AG10803 (cell line): ENCODE measurements at places on chromosomes 1 and 21.

DNA sequence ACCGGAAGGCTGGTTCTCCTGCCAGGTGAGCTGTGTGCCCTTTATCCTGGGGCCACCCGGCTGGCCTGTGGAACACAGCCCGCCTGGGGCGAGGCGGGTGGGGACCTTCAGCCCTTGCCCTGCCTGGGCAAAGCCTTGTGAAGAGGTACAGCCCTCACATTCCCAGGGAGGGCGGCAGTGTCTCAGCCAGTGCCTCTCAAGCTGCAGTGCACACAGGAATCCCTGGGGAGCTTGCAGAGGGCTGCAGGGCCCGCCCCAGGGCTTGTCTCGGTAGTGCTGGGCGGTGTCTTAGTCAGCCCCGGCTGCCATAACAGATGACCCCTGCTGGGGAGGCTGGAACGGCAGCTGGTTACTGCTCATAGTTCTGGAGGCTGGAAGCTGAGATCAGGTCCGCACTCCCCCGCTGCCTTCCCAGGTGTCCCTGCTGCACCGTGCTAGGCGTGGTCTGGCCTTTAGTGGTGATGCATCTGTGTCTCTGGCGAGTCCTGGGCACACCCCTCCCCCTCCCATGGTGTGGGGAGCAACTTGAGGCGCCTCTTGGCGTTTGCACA, 12.6 kb downstream of the DFFB start:
- no peak for DNase-seq

DNA sequence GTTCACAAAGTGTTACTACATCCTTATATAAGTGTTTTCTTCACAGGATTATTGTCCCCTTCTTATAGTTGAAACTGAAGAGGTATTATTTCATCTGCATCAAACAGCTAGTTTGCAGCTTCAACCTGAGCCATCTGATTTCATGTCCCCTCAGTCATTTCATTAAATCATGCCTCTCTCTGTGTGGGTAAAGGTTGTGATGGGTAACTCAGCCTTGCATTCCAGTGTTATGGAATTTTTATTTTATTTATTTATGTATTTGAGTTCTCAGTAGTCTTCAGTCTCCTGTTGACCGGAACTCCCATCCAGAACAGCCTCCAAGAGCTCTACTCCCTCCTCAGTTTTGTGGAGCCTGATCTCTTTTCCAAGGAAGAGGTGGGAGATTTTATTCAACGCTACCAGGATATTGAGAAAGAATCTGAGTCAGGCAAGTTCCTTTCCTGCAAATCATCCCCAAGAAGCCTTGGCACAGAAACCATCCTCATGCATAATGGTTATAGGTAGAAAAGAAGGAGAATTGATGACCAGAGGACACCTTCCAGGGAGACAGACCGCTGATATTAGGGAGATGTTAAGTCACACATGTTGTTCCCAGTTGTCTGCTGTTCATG, 21.8 kb downstream of the CHD1L start:
- peak; percentile 75 for DNase-seq

DNA sequence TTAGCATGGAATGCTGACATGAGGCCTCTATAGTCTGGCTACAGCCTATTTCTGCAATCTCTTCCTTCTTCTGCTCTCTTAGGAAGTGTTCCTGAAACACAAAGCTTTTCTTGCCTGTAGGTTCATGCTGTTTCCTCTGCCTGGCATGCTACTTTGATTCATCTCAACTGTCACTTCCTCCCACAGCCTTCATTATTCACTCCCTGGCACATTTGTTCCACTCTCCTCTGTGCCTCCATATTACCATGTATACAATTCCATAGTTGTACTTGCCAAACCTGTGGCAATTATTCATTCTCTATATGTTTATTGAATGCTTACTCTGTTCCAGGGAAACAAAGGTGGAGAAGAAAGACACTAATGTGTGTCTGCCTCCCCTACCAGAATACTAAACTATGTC, 210.2 kb downstream of the LRRC7 start:
- DNase-seq: no peak

DNA sequence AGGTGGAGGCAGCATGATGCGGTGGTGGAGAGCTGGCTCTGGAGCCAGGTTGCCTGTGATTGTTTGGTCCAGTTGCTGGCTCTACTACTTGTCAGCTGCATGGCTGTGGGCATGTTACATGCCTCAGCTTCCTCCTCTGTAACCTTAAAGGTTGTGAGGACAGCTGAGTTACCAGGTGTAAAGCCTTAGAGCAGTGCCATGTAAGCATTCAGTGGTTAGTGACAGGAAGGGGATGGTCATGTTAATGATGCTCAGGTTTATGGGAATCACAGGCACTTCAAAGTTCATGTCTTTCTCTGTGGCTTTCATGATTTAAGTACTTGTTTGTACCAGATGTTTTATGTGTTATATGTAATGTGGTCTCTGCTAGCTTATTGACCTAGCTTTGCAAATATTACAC, 32.6 kb downstream of the PTGFRN start:
- no peak for DNase-seq

DNA sequence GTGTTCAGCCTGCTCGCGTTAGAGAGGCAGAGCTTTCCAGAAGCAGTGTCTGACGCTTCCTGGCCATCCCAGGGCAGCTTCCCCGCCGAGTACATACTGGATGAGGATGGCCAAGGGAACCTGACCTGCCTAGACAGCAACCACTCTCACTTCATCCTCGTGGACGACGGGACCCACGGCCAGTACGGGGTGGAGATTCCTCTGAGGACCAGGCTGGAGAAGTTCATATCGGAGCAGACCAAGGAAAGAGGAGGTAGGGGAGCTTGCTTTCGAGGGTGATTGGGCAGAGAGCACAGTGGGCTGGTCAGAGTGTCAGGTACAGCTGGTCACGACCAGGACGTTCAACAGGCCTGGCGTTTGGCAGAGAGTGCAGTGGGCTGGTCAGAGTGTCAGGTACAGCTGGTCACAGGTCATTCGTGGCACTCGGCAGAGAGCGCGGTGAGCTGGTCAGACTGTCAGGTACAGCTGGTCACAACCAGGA, 22.4 kb downstream of the TRPM2 start:
- DNase-seq: no peak

GRCh38 chr1:170590921-170591705, 59.1 kb downstream of the GORAB start:
- no peak for DNase-seq

DNA sequence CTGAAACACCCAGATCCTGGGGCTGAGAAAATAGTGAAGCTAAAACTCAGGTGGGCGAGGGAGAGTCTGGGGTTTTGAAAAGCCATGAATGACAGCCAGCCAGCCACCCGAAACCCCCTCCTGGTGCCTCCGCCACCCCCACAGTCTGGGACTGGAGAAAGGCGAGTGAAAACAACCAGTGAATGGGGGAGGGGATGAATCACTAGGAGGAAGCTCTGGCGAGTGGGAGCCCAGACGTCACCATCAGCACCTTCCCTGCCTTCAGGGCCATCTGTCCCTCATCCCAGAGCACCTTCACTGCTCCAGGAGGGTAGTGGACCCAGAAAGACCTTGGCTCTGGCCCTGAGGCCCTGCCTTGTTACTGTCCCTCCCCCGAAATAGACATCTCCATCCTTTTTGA, 9.2 kb downstream of the RORC start:
- DNase-seq: no peak

GRCh38 chr1:163766257-163766918, 444.6 kb downstream of the NUF2 start:
- no peak for DNase-seq

DNA sequence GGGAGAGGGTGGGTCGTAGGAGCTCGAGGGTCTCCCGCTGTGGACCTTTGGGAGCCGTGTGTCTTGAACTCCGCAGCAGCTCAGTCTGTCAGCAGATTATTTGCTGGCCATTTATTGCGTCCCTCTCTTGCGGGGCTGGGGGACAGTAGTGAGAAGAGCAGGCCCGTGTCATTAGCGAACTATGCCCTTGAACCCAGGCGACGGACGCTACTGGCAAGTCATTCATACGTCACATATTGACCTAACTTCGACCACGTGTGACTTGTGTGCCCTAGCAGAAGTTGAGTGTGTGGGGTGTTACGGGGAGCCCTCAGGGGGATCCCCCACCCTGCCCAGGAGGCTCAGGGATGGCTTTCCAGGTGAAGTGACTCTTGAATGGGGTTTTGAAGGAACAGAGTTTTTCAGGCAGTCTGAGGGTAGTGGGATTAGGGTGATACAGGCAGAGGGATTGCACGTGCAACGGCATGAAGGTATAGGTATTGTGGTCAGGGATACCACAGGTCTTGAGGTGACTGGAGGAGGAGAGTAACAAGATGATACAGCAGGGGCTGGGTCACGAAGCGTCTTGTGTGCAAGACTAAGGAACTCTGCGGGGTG, 13.0 kb downstream of the RCC1 start:
- no peak for DNase-seq

DNA sequence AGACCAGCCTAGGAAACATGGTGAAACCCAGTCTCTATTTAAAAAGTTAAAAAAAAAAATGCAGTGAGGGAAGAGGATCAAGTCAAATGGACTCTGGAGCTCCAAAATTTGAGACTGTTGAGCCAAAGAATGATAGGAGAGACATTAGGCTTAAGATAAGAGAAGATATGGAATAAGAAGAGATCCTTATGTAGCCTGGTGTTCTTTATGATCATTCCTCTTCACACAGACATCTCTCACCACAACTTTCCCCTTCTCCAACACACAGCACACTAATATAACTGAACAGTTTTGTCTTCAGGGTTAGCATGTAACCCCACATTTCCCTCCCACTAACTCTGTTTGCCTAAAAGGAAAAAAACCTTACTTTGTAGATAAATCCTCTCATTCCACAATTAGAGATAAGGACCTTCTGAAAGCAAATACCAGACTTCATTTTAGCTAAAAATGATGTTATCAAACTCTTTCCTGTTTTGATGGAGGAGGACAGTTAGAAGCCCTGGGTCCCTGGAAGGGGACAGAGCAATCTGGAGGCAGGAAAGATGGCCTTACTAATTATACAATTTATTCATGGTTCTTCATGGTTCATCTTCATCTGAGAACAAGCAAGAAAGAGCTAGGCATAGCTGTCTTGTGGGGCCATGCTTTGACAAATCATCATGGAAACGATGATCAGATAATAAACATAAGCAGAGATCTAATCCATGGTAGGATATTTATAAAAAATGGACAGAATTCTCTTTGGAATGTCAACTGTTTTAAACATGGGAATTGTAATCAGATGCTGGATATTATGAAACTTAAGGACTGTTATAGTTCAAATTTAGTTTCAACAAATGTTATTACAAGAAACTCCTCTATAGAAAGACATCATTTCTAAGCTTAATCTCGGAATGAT, 96.7 kb upstream of the S1PR1 start:
- no peak for DNase-seq

DNA sequence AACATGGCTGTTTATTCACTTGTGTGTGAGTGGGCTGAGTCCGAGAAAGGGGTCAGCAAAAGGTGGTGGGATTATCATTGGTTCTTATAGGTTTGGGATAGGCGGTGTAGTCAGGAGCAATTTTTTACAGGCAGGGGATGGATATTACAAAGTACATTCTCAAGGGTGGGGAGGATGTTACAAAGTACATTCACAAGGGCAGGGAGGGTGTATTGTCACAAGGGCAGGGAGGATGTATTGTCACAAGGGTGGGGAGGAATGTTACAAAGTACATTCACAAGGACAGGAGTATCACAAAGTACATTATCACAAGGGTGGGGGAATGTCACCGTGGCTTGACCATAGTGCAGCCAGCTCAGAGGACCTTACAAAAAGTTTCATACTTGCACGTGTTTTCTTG, 31.1 kb upstream of the ITLN2 start:
- DNase-seq: no peak

- DNase-seq: peak; percentile 2
Observed at GRCh38 chr1:49171941-49172593, 395.4 kb upstream of the BEND5 start.

- peak; percentile 23 for DNase-seq
Observed at GRCh38 chr1:215507119-215507518, 60.0 kb upstream of the KCTD3 start.

DNA sequence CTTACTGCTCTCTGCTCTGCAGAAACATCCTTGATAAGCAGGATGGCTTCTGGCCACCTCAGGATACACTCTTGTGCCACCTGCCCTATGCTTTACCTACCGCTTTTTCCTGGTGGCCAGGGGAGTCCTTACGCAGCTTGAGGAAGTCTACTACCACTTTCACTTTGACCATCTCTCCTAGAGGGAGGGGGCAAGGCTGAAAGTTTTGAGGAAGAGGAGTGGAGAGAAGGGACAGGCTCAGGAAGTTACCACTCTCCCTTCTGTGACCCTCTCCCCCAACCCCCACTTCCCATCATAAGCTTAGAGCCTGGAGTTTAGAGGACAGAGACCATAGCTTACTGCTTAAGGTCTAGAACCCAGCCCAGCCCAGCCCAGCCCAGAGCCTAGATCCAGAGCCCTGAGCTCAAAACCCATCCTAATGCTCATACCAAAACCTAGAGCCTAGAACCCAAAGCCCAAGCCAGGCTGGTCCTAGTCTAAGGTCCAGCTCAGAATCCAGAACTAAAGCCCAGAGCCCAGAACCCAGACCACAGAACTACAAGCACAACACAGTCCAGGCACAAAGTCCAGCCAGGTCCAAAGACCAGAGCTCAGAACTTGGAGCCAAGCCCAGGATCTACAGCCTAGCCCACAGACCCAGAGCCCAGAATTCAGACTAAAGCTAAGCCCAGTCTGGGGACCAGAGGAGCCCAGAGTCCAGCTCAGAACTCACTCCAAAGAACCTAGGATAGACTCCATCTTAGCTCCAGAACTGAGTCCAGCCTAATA, 18.0 kb upstream of the MFSD2A start:
- DNase-seq: no peak

GRCh38 chr1:85320371-85321131, 44.1 kb upstream of the BCL10 start:
- peak; percentile 77 for DNase-seq

- DNase-seq: no peak
Observed at GRCh38 chr1:154759196-154759595, 110.9 kb downstream of the KCNN3 start.

DNA sequence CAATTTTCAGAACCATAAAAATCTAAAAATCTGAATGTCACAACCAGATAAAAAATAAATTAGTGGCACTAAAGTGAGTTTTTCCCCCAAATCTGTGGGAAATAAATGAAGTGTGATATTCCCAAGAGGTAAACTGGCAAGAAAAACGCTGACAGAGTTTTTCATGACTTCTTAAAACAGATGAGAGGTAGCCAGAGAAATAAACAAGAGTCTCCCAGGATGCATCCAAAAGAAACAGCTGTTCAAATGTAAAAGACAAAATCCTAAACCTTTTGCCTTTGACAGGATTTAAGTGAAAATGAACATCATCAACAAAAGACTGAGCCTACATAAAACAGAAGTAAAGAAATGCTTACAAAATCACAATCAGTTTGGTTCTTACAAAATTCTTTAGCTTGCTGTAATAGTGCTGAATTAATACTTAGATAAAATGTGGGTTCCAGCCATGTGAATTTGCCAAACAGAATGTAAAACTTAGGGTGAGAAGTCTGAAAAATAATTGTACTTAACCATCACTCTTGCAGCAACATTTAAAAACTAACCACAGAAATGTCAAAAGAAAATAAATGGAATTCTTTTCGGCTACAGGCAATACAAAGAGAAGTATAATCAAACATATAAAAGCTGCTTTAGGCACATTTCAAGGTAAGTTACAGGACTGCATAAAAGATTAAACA, 133.6 kb downstream of the EIF4G3 start:
- DNase-seq: peak; percentile 89

- no peak for DNase-seq
Observed at GRCh38 chr1:22625262-22625925, 11.0 kb upstream of the C1QA start.
